Thoracic aorta endothelial cell (primary cell): ENCODE measurements at places on chromosomes 5 and 9. TPM values are rescaled to one million over a fixed set of nuclear protein-coding genes. Genes with fewer than 3 reads are reported as not detected.

The MUSK gene
- total RNA-seq, result 0.53 TPM in 1 of 2 replicates, not detected in the other

The MOB3B gene
- under 0.01 and 0.29 TPM in 2 replicates for total RNA-seq

The DEPDC1B gene
- total RNA-seq, result 22.3 and 32.4 TPM in 2 replicates

The SLC1A1 gene
- total RNA-seq, result 27.1 and 36.8 TPM in 2 replicates

The LVRN gene
- total RNA-seq, result 0.07 and 0.13 TPM in 2 replicates

The TLX3 gene
- total RNA-seq, result not detected in 2 replicates

The HDAC3 gene
- 43.4 and 44.0 TPM in 2 replicates for total RNA-seq
